Activated CD8-positive, alpha-beta memory T cell treated with anti-CD3 and anti-CD28 coated beads, Interleukin-2, amount 10 ng/mL, durations not matched to agents 7 days and 5 days (primary cell): ENCODE measurements at places on chromosomes 2 and 18. TPM values are rescaled to one million over a fixed set of nuclear protein-coding genes. Genes with fewer than 3 reads are reported as not detected.

GRCh38 chr2:179428649-179429048 lies 164.0 kb upstream of the SESTD1 start:
- peaks cover 21% of the 10 kb centered on the region for H3K27me3 ChIP-seq
- no peak overlapping the region for H3K4me3 ChIP-seq
- DNase-seq: no peak
- no peaks in the 10 kb centered on the region for H3K36me3 ChIP-seq

DNA sequence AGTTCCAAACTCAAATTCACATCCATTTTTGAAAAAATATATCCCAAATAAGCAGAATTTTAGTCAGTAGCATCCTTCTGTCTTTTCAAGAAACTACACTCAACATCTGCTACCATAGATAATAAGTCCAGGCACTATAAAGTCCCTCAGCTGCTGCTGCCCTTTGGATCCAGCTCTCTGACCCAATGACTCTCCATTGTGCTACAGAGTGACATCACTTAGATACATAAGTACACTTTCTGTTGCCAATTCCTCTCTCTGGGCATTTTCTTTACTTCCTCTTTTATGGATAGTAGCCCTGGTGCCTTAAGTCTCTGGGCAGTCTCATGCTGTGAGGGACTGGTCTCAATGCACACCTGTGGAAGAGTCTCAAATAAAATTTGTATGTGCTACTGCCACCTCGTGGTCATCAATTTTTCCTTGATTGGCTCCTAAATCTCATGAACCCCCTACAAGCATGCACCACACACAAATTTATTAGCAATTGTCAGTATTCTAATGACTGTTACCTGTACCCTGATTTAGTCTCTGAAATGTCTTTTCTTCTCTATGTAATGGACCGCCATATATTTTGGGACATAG lies 219.2 kb downstream of the LRP1B start:
- no peak overlapping the region for H3K4me3 ChIP-seq
- H3K4me1 ChIP-seq: no peaks in the 10 kb centered on the region
- no peaks in the 10 kb centered on the region for H3K36me3 ChIP-seq
- no peak for DNase-seq

- H3K36me3 ChIP-seq: no peaks in the 10 kb centered on the region
- H3K27me3 ChIP-seq: no peaks in the 10 kb centered on the region
- no peak for DNase-seq
- H3K27ac ChIP-seq: no peak overlapping the region
- H3K4me1 ChIP-seq: no peaks in the 10 kb centered on the region
Observed at GRCh38 chr2:40289771-40290404, 162.0 kb downstream of the SLC8A1 start.

GRCh38 chr2:40543381-40543780 lies 91.5 kb upstream of the SLC8A1 start:
- H3K27ac ChIP-seq: no peak overlapping the region
- no peaks in the 10 kb centered on the region for H3K4me1 ChIP-seq
- DNase-seq: no peak
- H3K36me3 ChIP-seq: no peaks in the 10 kb centered on the region

- H3K4me3 ChIP-seq: no peak overlapping the region
- H3K36me3 ChIP-seq: no peaks in the 10 kb centered on the region
- H3K27me3 ChIP-seq: peaks cover 27% of the 10 kb centered on the region
- no peak for DNase-seq
Observed at GRCh38 chr18:12048827-12049175, 44.8 kb upstream of the ANKRD62 start.

GRCh38 chr18:78679613-78680260 lies 299.9 kb upstream of the SALL3 start:
- peaks cover 2% of the 10 kb centered on the region for H3K27me3 ChIP-seq
- no peaks in the 10 kb centered on the region for H3K4me1 ChIP-seq
- H3K4me3 ChIP-seq: no peak overlapping the region
- no peak overlapping the region for H3K27ac ChIP-seq
- no peak for DNase-seq

GRCh38 chr2:187826023-187826422 lies 271.8 kb upstream of the TFPI start:
- no peaks in the 10 kb centered on the region for H3K27me3 ChIP-seq
- H3K27ac ChIP-seq: no peak overlapping the region
- no peaks in the 10 kb centered on the region for H3K36me3 ChIP-seq

- H3K4me3 ChIP-seq: no peak overlapping the region
- no peaks in the 10 kb centered on the region for H3K36me3 ChIP-seq
- no peaks in the 10 kb centered on the region for H3K4me1 ChIP-seq
Observed at GRCh38 chr2:188524519-188525113, 232.9 kb downstream of the GULP1 start.

- no peaks in the 10 kb centered on the region for H3K27me3 ChIP-seq
- H3K27ac ChIP-seq: no peak overlapping the region
- no peaks in the 10 kb centered on the region for H3K36me3 ChIP-seq
- H3K4me3 ChIP-seq: no peak overlapping the region
Observed at GRCh38 chr18:79456105-79456980, 60.6 kb downstream of the NFATC1 start.

- no peaks in the 10 kb centered on the region for H3K36me3 ChIP-seq
- no peak for DNase-seq
- no peak overlapping the region for H3K27ac ChIP-seq
- H3K27me3 ChIP-seq: peaks cover 26% of the 10 kb centered on the region
Observed at GRCh38 chr18:32454593-32454992, 16.1 kb downstream of the GAREM1 start.

DNA sequence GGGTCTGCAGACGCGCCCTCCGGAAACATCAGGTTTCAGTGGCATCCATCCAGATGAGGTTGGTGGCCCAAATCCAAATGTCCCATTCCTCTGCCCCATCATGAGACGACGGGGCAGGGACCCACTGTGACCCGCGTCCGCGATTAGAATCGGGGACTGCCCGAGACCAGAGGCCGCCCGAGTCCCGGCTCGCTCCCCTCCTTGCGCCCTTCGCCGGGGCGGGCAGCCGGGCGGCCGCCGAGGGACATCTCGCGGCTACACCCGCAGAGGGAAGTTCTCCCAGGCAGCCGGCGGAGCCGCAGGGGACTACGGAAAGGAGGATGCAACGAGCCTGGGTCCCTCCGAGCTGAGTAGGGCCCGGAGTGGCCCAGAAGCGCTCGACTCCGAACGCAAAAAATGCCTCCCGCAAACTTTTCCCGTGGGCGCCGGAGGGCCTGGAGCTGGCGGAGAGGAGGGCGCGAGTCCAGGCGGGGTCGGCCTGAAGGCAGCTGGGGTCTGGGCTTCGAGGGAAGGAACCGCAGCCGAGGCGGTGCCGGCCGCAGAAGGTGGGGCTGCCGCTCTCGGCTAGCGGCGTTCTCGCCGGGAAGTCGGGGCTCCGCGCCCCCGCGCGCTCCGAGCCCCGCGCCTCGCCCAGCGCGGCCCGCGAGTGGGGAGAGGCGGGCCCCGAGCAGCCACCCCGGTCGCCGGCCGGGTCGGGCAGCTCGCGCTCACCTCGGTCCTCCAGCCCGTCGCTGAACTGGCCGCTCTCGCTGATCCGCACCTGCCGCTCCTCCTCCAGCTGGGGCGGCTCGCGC lies 580 bp downstream of the TMEM163 start:
- H3K27me3 ChIP-seq: peaks cover 83% of the 10 kb centered on the region
- no peak overlapping the region for H3K27ac ChIP-seq
- peaks cover 40% of the 10 kb centered on the region for H3K4me1 ChIP-seq
- peak overlapping the region; percentile 55 for H3K4me3 ChIP-seq

- H3K4me3 ChIP-seq: no peak overlapping the region
- H3K4me1 ChIP-seq: peaks cover 83% of the 10 kb centered on the region
- peaks cover 31% of the 10 kb centered on the region for H3K36me3 ChIP-seq
- H3K27ac ChIP-seq: no peak overlapping the region
- no peaks in the 10 kb centered on the region for H3K27me3 ChIP-seq
- no peak for DNase-seq
Observed at GRCh38 chr2:157460384-157460837, 16.5 kb upstream of the CYTIP start.

DNA sequence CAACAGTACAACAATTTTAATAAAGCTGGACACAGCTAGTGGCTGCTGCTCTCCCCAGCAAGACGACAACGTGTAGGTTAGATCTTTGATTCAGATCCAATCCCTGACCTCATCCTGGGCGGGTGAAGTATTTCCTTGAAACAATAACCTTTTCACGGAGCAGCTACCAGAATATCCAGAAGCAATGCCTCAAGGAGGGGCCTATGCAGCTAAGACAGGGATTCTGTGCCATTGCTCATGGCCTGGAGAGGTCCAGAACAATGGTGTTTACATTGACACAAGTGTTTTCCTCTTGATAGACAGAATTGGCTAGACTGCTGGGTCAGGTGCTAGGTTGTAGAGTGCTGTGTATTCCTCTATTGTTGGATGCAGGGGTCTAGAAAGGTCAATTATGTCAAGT lies 520.1 kb downstream of the BCL11A start:
- no peak for DNase-seq
- no peaks in the 10 kb centered on the region for H3K36me3 ChIP-seq
- no peaks in the 10 kb centered on the region for H3K4me1 ChIP-seq
- H3K4me3 ChIP-seq: no peak overlapping the region
- H3K27ac ChIP-seq: no peak overlapping the region

GRCh38 chr2:26649992-26650712 lies 9.0 kb upstream of the CIB4 start:
- peaks cover 37% of the 10 kb centered on the region for H3K27me3 ChIP-seq
- H3K36me3 ChIP-seq: no peaks in the 10 kb centered on the region
- H3K4me3 ChIP-seq: no peak overlapping the region
- no peaks in the 10 kb centered on the region for H3K4me1 ChIP-seq
- peak; percentile 28 for DNase-seq

GRCh38 chr2:182887093-182887492 lies 20.7 kb upstream of the FRZB start:
- H3K27ac ChIP-seq: no peak overlapping the region
- H3K4me1 ChIP-seq: no peaks in the 10 kb centered on the region
- DNase-seq: no peak

DNA sequence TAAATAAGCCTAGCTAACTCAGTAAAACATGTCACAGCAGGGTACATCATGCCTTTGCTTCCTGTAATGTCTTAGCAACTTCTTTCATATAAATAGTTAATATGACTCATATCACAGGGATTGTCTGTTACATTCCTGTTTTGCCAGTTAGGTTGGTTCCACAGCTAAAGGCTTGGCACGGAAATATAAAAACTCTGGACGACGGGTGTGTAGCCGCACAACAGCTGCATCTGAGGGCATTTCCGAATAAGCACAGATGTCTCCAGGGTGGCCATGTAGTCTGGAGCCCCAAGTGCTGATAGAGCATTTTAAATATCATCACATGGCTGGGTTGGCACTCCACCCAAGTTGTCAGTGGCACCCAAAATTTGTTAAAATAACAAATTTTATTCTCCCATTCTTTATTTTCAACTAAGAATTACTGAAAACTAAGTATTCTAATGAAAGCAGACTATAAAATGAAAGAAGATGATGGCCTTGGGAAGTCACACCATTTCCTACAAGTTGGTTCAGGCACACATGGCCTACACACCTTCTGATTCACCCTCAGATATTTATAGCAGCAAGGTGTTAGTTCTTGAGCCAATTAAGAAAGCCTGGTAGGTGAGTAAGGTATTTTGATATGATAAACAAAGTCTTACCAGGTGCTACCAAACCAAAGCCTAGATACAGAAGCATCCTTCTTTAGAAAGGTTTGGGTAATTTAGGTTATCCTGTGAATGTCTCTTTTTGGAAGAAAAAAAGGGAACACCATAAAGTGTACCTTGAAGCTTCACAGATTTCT lies 61.8 kb upstream of the STK17B start:
- DNase-seq: no peak
- H3K27ac ChIP-seq: peak overlapping the region; percentile 87
- H3K4me1 ChIP-seq: peaks cover 91% of the 10 kb centered on the region
- H3K27me3 ChIP-seq: no peaks in the 10 kb centered on the region
- H3K4me3 ChIP-seq: no peak overlapping the region

GRCh38 chr2:210224941-210225672 lies at the start of gene ACADL:
Gene ACADL, minus strand, starts transcription at chr2:210225447. Its CDS starts 184 bp downstream, at chr2:210225263.
- peaks cover 55% of the 10 kb centered on the region for H3K27me3 ChIP-seq
- H3K36me3 ChIP-seq: no peaks in the 10 kb centered on the region
- no peak within 1 kb of the TSS for H3K27ac ChIP-seq
- no peak for DNase-seq
- H3K4me3 ChIP-seq: no peak within 1 kb of the TSS

GRCh38 chr2:102154946-102155702 lies 12.6 kb downstream of the IL1R1 start:
- H3K36me3 ChIP-seq: no peaks in the 10 kb centered on the region
- no peak overlapping the region for H3K27ac ChIP-seq
- no peak for DNase-seq
- no peaks in the 10 kb centered on the region for H3K4me1 ChIP-seq

DNA sequence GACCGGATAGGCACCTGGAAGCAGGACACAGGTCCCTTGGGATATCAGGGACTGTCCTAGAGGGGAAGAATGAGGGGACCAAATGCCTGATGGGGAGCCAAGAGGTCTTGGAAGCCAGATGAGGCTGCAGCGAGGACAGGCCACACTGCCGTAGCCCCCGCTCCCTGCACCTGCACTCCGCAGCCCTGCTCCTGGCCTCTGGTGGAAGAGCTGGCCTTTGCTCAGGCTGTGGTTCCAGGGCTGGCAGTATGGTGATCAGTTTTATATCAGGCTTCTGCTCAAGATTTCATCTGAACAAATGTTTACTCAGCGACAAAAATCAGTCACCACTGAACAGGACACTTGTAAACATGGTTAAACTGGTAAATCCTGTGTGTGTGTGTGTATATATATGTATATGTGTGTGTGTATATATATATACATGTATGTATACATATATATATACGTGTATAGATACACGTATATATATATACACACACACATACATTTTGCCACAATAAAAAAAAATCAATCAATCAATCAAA lies 52.5 kb upstream of the TAF1B start:
- peaks cover 16% of the 10 kb centered on the region for H3K36me3 ChIP-seq
- no peak overlapping the region for H3K27ac ChIP-seq
- no peak overlapping the region for H3K4me3 ChIP-seq
- H3K27me3 ChIP-seq: peaks cover 3% of the 10 kb centered on the region
- no peak for DNase-seq

DNA sequence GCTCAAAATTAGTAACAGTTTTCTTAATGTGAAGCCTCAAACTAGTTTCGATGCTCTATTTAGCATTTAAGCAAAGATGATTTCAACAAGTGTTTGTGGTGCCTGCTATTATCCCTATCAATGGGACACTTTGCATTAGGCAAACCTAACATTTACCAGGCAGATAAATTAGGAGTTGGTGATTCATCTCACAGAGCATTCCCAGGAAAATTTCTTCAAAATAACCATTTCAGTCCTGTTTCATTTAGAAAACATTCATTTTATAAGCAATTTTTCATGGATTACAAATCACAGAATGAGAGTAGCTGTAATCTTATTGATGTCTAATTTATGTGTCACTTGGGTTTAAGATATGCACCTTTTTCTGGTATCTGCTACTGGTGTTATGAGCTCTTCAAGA lies 62.7 kb downstream of the CLHC1 start:
- no peaks in the 10 kb centered on the region for H3K4me1 ChIP-seq
- H3K27ac ChIP-seq: no peak overlapping the region
- H3K27me3 ChIP-seq: no peaks in the 10 kb centered on the region
- no peaks in the 10 kb centered on the region for H3K36me3 ChIP-seq

The SERPINB12 gene
- not detected for total RNA-seq

The FEV gene
- total RNA-seq: not detected

The HOXD13 gene
- total RNA-seq: not detected

The PMAIP1 gene
- 64.7 TPM for total RNA-seq

The DNAJC5G gene
- not detected for total RNA-seq

The LOXHD1 gene
- 0.06 TPM for total RNA-seq

The POTEC gene
- not detected for total RNA-seq

The LRRTM1 gene
- not detected for total RNA-seq
